ENCODE measurements at places on chromosomes 5 and 9.

DNA sequence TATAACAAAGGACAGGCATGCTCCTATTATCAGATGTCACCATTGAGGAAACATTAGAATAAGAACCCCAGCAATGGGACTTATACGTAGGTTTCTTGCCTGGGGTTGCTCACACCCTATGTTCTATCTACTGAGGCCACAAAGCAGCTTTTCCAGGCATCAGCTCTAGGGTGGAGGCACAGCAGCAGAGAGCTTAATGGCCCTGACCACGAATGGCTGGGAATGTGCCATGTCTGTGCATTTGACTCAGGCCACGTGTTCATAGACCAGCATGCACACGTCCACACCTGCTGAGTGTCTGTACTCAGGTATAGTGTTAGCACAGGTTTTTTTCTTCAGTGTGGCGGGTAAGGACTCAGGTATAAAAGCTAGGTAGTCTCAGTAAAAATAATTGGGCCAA, 129.4 kb downstream of the AOPEP start:
- H3K4me1 ChIP-seq, result peaks cover 7% of the 10 kb centered on the region
- no peak overlapping the region for H3K27ac ChIP-seq
- H3K4me3 ChIP-seq, result no peak overlapping the region
- DNase-seq, result no peak
- H3K27me3 ChIP-seq, result no peaks in the 10 kb centered on the region
- H3K36me3 ChIP-seq, result no peaks in the 10 kb centered on the region

- H3K27me3 ChIP-seq, result no peaks in the 10 kb centered on the region
- no peak for DNase-seq
- H3K4me3 ChIP-seq, result no peak overlapping the region
- H3K36me3 ChIP-seq, result no peaks in the 10 kb centered on the region
- H3K27ac ChIP-seq, result no peak overlapping the region
Observed at GRCh38 chr9:127166651-127167524, 44.5 kb upstream of the ANGPTL2 start.

- DNase-seq, result no peak
- H3K4me3 ChIP-seq, result no peak overlapping the region
- H3K27ac ChIP-seq, result no peak overlapping the region
- H3K27me3 ChIP-seq, result no peaks in the 10 kb centered on the region
- no peaks in the 10 kb centered on the region for H3K4me1 ChIP-seq
- H3K36me3 ChIP-seq, result no peaks in the 10 kb centered on the region
Observed at GRCh38 chr5:109905906-109906305, 216.2 kb downstream of the MAN2A1 start.

DNA sequence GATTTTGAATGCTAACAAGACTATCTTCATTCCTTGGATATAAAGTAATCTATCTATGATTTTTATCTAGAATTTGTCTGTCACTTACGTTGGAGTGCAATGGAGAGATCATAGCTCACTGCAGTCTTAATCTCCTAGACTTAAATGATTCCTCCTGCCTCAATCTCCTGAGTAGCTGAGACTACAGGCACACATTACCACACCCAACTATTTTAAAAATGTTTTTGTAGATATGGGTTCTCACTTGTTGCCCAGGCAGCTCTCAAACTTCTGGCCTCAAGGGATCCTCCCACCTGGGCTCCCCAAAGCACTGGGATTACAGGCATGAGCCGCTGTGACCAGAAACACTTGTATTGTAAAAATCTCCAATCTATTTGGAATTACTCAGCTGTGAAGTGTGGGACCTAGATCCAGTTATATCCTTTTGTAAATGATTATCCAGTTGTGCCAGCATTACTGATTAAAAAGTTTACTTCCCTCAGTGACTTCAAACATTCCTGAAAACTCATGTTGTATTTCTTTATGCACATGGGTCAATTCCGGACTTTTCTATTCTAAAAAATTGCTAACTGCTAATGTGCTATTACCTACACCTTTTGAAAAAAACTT, 1793.8 kb upstream of the WWC1 start:
- H3K36me3 ChIP-seq, result no peaks in the 10 kb centered on the region
- no peak overlapping the region for H3K27ac ChIP-seq
- DNase-seq, result no peak
- H3K4me3 ChIP-seq, result no peak overlapping the region
- no peaks in the 10 kb centered on the region for H3K4me1 ChIP-seq
- H3K27me3 ChIP-seq, result no peaks in the 10 kb centered on the region

DNA sequence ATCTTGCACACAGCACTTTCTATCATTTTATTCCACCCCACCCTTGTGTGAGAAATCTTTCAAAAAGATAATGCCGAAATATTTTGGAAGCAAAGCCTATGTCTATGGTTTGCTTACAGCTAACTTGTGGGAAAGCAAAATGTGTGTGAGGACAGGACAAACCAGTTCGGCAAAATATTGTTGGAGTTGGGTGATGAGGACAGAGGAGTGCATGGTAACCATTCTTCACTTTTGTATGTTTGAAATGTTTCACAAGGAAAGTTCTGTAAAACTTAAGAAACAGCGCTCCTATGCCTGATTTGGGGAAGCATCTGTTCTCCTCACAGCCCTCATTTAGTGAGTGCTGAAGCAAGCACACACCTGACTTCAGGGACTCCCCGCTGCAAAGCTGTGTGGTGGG, 62.0 kb upstream of the RNF130 start:
- H3K4me1 ChIP-seq, result no peaks in the 10 kb centered on the region
- H3K4me3 ChIP-seq, result no peak overlapping the region
- no peaks in the 10 kb centered on the region for H3K27me3 ChIP-seq
- H3K36me3 ChIP-seq, result no peaks in the 10 kb centered on the region

GRCh38 chr5:158623971-158624370, 475.7 kb downstream of the EBF1 start:
- no peak overlapping the region for H3K27ac ChIP-seq
- DNase-seq, result no peak
- H3K27me3 ChIP-seq, result no peaks in the 10 kb centered on the region
- no peaks in the 10 kb centered on the region for H3K4me1 ChIP-seq
- H3K36me3 ChIP-seq, result no peaks in the 10 kb centered on the region
- no peak overlapping the region for H3K4me3 ChIP-seq

DNA sequence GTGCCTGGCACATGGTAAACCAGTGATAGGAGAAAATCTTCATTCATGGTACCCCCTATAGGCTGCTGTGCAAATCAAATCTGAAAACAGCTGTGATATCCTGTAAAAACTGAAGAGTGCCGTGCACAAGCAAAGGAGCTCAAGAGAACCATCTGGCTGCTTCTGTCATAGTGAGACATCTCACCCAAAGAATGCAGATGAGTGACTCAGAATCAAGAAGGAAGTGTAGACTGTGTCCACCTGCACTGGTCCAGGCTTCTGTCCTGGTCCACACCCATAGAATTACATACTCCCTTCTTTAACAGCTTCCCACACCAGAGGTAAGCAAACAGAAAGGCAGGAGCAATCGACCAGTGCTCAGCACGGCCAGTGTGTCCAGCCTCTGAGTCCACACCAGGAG, 195.9 kb downstream of the ASTN2 start:
- H3K4me3 ChIP-seq, result no peak overlapping the region
- no peak for DNase-seq
- no peaks in the 10 kb centered on the region for H3K4me1 ChIP-seq
- H3K36me3 ChIP-seq, result no peaks in the 10 kb centered on the region
- no peaks in the 10 kb centered on the region for H3K27me3 ChIP-seq
- H3K27ac ChIP-seq, result no peak overlapping the region

DNA sequence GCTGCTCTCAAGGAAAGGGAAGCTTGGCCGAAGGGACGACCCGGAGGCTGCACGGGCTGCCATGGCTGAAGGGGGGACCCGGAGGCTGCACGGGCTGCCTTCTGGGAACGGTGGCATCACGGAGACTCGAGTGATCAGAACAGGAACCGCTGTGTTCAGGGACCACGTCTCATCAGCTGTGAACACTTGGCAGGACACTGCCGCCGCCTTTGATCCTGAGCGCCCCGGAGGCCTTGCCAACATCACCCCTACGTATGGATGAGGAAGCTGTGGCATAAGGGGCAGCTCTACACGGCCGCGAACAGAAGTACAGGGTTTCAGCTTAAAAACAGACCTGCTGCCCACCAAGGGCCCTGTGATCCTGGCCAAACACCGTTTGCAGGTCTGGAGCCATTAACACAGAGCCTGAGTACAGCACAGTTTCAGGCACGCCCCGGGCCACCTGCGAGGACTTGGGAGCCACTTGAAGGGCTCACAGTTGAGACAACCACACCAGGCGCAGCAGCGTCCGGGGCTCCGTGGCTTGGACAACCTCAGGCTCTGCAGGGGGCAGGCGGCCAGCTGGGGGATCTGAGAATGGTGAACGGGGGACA, 23.9 kb upstream of the TERT start:
- no peak for DNase-seq
- H3K27ac ChIP-seq, result no peak overlapping the region
- no peaks in the 10 kb centered on the region for H3K27me3 ChIP-seq
- peaks cover 31% of the 10 kb centered on the region for H3K4me1 ChIP-seq

DNA sequence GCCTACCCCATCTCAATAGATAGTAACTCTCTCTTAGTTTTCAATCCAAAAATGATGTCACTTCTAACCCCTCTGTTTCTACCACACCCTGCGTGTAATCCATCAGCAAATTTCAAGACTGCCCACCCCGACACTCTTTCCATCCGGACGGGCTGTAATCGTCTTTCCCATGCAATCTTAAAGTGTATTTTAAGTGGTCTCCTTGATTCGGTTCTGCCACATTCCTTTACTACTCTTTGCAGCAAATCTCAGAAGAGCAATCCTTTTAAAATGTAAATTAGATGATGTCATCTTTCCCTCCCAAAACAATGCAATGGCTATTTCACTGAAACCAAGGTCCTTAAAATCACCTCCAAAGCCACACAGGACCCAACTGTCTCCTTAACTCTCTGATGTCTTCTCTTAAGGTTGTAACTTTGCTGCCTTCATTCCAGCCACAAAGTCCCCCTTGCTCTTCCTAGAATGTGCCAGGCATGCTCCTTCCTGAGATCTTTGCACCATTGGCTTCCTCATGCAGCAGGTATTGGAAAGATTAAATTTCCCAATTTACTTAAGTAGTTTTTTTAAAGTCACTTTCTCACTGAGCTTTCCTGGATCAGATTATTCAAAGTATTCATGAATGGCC, 932.5 kb upstream of the WWC1 start:
- no peaks in the 10 kb centered on the region for H3K27me3 ChIP-seq
- no peaks in the 10 kb centered on the region for H3K36me3 ChIP-seq
- DNase-seq, result no peak
- H3K4me3 ChIP-seq, result no peak overlapping the region
- H3K4me1 ChIP-seq, result no peaks in the 10 kb centered on the region

GRCh38 chr9:122183501-122183900, 23.8 kb downstream of the MORN5 start:
- H3K27ac ChIP-seq, result no peak overlapping the region
- H3K4me1 ChIP-seq, result no peaks in the 10 kb centered on the region
- H3K36me3 ChIP-seq, result no peaks in the 10 kb centered on the region

GRCh38 chr5:115414406-115415142, 118.1 kb upstream of the CCDC112 start:
- H3K36me3 ChIP-seq, result no peaks in the 10 kb centered on the region
- H3K4me1 ChIP-seq, result no peaks in the 10 kb centered on the region
- H3K27ac ChIP-seq, result no peak overlapping the region
- H3K4me3 ChIP-seq, result no peak overlapping the region
- no peaks in the 10 kb centered on the region for H3K27me3 ChIP-seq
- no peak for DNase-seq

- peaks cover 13% of the 10 kb centered on the region for H3K4me1 ChIP-seq
- H3K27ac ChIP-seq, result peak overlapping the region; percentile 92
- DNase-seq, result no peak
Observed at GRCh38 chr5:103120607-103121200, 603 bp downstream of the PPIP5K2 start.

GRCh38 chr5:83789371-83789770, 68.7 kb upstream of the HAPLN1 start:
- no peaks in the 10 kb centered on the region for H3K27me3 ChIP-seq
- no peak overlapping the region for H3K4me3 ChIP-seq

- DNase-seq, result no peak
- no peaks in the 10 kb centered on the region for H3K4me1 ChIP-seq
Observed at GRCh38 chr5:2005101-2006041, 122.6 kb upstream of the IRX4 start.

DNA sequence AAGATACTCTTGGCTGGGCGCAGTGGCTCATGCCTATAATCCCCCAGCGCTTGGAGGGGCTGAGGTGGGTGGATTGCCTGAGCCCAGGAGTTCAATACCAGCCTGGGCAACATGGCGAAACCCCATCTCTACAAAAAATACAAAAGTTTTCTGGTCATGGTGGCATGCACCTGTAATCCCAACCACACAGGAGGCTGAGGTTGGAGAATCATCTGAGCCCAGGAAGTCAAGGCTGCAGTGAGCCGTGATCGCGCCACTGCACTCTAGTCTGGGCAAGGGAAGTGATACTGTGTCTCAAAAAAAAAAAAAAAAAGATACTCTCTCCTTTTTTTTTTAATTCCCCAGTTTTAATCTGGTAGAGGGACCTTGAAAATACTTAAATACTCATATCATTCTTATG, 15.0 kb downstream of the ANKRD33B start:
- DNase-seq, result no peak
- peaks cover 2% of the 10 kb centered on the region for H3K4me1 ChIP-seq
- no peak overlapping the region for H3K27ac ChIP-seq
- H3K4me3 ChIP-seq, result no peak overlapping the region
- H3K27me3 ChIP-seq, result no peaks in the 10 kb centered on the region

GRCh38 chr9:136512651-136513071, 29.8 kb upstream of the SEC16A start:
- no peaks in the 10 kb centered on the region for H3K27me3 ChIP-seq
- H3K4me3 ChIP-seq, result no peak overlapping the region
- no peak overlapping the region for H3K27ac ChIP-seq
- H3K4me1 ChIP-seq, result no peaks in the 10 kb centered on the region
- no peak for DNase-seq

DNA sequence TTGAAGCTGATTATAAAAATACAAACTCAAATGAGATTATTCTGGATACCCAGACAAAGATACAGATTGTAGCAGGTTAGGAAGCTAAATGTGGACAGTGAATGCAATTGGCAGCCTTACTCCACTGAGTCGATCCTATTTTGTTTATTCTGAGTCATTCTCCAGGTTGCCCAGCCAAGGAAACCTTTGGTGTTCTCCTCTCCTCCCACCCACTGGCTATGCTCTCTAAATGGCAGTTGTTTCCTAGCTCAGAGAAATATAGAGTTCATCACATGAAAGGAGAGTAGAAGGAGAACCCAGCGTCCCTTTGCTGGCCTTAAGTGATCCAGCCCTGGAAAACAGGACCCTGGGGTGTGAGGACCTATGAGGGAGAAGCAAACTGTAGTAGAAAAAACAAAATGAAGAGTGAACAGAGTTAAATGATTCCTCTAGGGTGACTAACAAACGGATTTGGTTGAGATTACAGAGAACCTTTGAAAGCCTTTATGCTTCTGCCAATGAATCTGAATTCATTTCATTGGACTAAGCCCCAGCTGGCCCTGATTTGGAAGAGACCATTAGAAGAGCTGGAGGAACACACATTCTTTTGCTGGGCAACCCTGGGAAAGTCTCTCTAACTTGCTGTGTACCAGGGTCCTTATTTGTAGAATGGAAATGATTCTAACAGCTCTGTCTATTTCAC, 95.1 kb downstream of the BRINP1 start:
- H3K36me3 ChIP-seq, result no peaks in the 10 kb centered on the region
- no peaks in the 10 kb centered on the region for H3K27me3 ChIP-seq
- H3K4me1 ChIP-seq, result no peaks in the 10 kb centered on the region

GRCh38 chr9:123528501-123528900, 172.5 kb downstream of the CRB2 start:
- DNase-seq, result no peak
- no peak overlapping the region for H3K27ac ChIP-seq
- no peaks in the 10 kb centered on the region for H3K27me3 ChIP-seq
- no peaks in the 10 kb centered on the region for H3K36me3 ChIP-seq
- no peak overlapping the region for H3K4me3 ChIP-seq
- H3K4me1 ChIP-seq, result no peaks in the 10 kb centered on the region

GRCh38 chr5:129177451-129177850, 82.9 kb downstream of the ISOC1 start:
- no peak for DNase-seq
- no peak overlapping the region for H3K4me3 ChIP-seq
- H3K27me3 ChIP-seq, result no peaks in the 10 kb centered on the region
- no peak overlapping the region for H3K27ac ChIP-seq
